ENCODE measurements at places on chromosomes 5 and 9.

- no peak for DNase-seq
Measured at GRCh38 chr5:10849278-10849677, 88.2 kb upstream of the DAP start.

- DNase-seq, result no peak
Measured at GRCh38 chr5:55714339-55714738, 2.2 kb upstream of the SLC38A9 start.

- DNase-seq, result no peak
Measured at GRCh38 chr5:82534986-82535385, 256.8 kb upstream of the RPS23 start.

GRCh38 chr9:84609779-84610178 is 59.8 kb upstream of the NTRK2 start:
- no peak for DNase-seq

GRCh38 chr5:368183-369084 is 46.9 kb downstream of the AHRR start:
- peak; percentile 80 for DNase-seq

DNA sequence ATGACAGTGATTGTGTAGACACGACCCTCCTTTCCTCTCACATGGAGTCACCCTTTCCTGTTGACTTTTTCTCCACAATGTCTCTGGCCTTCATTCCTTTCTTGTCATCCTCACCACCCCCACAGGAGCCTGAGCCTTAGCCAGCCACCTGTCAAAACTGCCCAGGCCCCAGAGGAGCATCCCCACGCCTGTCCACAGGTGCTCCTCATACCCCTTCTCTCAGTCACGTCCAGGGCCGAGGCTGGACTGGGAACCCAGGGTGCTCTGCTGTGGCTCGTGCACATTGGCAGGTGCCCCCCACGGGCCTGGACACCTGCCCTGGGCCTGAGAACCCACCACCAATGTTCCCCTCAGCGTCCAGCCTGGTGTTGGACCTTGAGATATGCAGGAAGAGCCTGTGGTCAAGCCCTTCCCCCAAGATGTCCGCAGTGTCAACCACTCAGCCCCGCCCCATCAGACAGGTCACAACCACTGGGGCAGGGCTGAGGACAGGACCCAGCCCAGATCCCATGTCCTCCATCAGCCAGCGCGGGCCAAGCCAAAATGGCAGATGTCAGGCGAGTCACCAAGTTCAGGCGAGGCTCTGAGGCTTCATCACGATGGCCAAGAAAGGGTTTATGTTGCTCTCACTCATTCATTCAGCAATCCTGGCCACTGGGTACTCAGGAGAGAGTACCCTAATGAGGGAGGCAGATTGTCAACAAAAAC is 65.8 kb upstream of the STXBP1 start:
- no peak for DNase-seq

DNA sequence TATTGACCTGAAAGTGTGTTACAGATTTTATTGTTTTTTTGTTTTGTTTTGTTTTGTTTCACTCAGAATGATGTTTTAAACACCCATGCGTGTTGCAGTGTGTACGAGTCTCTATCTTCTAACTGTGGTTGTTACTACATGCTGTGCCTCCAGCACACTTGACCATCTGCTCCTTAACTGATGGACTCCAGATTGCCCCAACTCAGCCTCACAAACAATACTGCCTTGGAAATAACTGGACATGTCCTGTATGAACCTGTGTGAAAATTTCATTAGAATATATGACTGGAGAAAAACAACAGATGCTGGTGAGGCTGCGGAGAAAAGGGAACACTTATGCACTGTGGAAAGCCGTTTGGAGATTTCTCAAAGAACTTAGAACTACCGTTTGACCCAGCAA is 68.7 kb upstream of the HAND1 start:
- no peak for DNase-seq

DNA sequence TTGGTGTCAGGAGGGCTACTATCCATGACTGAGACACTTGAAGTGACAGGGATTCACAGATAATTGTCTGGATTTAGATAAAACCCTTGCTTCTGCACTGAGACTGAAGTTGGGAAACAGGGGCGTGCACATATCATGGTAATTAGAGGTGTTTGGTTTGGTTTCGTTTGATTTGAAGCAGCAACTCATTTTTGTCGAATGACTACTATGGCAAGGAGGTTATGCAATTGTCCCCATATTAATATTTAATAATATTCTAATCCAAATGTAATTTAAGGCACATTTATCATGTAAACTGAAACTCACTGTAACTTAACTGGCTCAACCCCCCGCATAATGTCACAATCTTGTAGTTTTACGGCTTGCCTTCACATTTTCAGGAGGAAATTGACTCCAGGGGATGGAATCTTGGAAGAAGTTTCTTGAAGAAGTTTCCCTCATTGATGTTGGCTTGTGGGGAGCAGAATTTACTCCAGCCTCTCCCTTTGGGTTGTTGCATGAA is 12.5 kb downstream of the ZNF366 start:
- DNase-seq, result no peak

- DNase-seq, result no peak
Measured at GRCh38 chr5:126119887-126120442, 303.2 kb upstream of the GRAMD2B start.

- no peak for DNase-seq
Measured at GRCh38 chr5:151007430-151008209, 12.8 kb upstream of the GPX3 start.

GRCh38 chr9:70438341-70438928 is 24.0 kb upstream of the KLF9 start:
- DNase-seq, result no peak

- no peak for DNase-seq
Measured at GRCh38 chr5:154341620-154342019, 104.2 kb upstream of the SAP30L start.

DNA sequence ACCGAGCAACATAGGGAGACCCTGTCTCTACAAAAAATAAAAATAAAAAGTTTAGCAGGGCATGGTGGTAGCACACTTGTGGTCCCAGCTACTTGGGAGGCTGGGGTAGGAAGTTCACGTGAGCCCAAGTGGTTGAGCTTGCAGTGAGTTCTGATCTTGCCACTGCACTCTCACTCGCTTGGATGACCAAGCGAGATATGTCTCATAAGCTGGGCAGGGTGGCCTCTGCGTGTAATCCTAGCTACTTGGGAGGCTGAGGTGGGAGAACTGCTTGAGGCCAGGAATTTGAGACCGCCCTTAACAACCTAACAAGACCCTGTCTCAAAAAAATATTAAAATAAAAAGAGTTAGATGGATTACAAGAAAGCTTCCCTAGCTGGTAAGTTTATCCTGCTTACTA is 32.5 kb downstream of the RASA1 start:
- no peak for DNase-seq

- DNase-seq, result no peak
Measured at GRCh38 chr5:5813441-5813840, 391.0 kb downstream of the ICE1 start.

DNA sequence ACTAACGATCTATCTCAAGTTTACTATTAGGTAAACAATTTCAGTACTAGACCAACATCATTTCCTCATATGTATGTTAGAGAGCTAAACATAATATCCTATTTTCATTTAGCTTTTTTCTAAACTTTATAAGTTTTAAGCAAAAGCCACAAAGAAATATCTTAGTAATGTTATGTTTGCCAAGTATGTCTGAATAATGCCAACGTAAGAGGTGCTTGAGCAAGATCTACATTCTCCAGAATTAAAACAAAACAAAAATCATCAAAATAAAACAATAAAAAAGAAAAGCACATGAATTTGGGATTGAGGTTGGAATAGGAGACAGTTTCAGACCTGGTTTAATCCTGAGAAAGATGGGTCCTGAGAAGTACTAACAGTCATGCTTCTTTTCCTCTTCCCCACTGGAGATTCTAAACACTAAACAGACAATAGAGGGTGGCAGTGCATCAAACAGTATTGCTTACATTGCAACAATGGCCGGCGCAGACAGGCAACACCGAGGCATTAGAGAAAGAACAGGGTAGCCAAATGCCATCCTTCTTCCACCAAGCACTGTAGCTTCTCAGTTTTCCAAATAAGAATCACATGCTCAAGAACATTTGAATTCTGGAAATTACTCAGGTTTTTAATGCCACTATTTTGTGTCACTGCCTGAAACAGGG is 33.6 kb downstream of the CSNK1A1 start:
- DNase-seq, result no peak

DNA sequence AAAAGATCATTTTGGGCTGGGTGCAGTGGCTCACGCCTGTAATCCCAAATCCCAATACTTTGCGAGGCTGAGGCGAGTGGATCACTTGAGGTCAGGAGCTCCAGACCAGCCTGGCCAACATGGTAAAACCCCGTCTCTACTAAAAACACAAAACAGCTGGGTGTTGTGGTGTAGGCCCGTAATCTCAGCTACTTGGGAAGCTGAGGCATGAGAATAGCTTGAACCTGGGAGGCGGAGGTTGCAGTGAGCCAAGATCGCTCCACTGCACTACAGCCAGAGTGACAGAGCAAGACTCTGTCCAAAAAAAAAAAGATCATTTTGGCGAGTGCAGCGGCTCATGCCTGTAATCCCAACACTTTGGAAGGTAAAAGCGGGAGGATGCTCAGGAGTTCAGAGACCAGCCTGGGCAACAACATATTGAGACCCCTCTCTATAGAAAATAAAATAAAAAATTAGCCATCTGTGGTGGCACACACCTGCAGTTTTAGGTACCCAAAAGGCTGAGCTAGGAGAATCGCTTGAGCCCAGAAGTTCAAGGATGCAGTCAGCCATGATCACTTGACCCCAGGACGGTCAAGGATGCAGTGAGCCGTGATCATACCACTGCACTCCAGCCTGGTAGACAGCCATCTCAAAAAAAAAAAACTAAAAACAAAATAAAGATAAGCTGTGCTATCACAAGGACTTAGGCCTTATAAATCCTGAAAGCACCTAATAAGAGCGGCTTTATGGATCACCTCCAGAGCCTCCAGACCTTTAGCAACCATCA is 16.2 kb downstream of the PPP2CA start:
- no peak for DNase-seq

- DNase-seq, result no peak
Measured at GRCh38 chr9:131593091-131593820, 47.9 kb downstream of the PRRT1B start.

- DNase-seq, result no peak
Measured at GRCh38 chr9:72349911-72350310, 15.1 kb downstream of the ZFAND5 start.

DNA sequence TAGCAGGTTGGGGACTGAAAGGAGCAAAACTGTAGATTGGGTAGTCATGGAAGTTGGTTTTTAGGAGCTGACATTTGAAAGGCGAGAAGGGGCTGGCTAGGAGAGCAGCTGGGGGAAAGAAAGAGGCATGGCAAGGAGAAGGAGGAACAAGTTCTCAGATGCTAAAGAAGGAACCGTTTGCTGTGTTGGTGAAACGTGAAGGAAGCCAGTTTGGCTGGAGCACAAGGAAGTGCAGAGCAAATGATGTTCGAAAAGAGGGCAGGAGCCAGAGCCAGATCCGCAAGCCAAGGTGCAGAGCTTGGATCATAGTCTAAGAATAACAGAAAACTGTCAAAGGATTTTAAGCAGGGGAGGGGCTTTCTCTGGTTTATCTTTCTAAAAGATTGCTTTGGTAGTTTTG is 276.6 kb downstream of the ASTN2 start:
- DNase-seq, result no peak

DNA sequence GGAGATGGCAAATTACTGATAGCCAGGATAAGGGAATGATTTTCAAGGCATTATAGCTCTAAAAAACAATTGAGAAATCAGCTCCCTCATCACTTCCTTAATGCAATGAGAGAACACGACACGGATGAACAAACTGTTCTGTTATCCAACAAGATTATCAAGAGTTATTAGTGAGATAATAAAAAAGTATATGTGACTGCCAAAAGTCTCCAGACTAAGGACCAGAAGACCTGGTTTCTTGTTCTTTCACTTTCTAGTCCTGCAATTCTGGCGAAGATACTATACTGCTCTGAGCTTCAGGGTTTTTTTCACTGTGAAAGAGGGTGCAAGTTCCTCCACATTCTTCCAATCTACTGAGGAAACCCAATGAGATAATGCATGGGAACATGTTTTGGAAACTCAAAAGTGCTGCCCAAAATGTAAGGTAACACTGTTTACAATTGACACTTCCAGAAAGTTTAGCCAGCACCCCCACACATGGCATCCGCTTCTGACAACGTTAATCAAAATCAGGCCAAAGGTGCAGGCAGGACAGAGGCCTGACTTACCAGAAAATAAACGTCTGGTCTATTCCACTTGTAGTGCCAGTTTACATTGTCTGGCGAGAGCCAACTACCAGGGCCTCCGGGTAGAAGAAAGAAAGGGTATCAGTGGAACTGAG is 254.2 kb downstream of the DOCK8 start:
- DNase-seq, result peak; percentile 12

DNA sequence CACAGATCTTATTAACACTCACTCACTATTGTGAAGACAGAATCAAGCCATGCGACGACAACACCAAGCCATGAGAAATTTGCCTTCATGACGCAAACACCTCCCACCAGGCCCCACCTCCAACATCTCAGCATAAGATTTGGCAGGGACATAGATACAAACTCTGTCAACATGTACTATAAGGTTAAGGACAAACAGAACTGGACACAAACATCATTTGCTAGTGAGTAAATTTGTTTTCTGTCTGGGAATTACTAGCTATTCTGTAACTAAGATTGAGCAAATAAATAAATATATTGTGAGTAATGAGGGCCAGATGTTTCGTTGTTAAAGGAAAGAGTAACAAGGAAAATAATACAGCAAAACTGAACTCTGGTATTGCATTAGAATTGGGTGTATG is 15.7 kb upstream of the KCNN2 start:
- DNase-seq, result no peak

DNA sequence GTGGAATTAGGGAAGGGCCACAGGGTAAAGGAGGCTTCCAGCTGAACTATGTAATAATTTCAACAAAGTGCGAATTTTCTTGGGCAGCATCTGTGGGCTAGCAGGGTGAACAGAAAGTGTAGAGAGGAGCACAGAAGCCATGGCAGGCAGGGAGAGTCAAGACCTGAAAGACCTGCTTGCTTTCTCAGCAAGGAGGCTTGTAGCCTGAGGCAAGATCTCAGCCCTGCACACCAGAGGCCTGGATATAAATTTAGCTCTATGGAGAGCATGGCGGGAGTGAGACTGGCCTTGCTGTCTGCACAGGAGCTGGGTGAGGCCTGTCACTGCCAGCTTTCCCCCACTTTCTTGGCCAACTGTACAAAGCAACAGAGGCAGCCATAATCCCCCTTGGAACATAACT is 32.1 kb upstream of the SH3TC2 start:
- DNase-seq, result no peak

- DNase-seq, result no peak
Measured at GRCh38 chr9:12956261-12956660, 181.4 kb downstream of the LURAP1L start.

DNA sequence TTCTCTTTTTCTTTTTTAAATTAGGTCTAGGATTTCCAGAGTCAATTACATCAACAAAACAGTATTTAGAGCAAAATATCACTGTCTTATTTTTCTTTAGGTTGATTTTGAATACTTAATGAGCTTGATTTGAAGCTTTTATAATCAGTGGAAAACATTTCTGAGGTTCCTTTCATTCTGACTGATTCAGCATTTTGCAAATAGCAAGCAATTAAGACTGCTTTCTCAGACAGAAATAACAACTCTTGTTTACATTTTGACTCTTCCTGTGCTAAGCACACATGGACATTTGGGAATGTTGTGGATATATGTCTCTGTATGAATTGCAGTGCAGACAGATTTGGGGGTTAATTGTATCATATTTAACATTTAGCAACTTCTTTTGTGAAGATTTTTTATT is 22.2 kb upstream of the MCCC2 start:
- DNase-seq, result no peak

Measured in GM13977 (cell line).